ENCODE measurements at places on chromosomes 1 and 21.

DNA sequence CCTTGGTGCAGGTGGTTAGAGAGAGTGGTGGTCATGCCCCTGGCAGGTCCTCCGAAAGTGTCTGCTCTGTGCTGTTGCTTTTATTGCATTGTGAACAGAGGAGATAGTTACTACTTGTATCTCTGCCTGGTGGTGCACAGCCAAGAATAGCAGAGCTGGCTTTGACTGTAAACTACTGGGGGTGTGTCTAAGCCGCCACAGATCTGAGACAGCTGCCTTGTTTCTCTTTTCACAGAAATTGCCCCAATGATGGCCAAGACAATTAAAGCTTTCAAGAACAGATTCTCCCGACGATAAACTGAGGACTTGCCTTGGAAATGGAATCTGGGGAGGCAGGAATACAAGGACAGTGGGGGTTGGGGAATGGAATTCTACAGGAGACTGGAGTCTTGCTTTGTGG lies 16.0 kb downstream of the ELOA start:
- no peak for DNase-seq

DNA sequence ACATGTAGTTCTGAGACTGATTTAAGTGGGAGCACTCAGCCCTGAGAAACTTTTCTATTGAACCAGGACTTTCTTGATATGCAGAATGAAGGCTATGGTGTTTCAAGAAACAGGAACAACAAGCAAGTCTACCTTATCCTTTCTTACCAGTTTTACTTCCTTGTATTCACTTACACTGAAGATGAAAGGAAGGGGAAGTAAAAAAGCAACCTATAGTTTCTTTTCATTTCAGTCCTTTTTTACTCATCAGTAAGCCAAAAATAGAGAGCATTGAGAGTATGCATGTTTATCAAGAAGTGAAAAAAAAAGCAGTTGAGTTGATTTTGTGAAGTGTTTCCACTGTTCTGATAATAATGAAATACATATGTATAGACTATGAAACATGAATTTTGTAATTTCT lies 1010.3 kb downstream of the AMY1C start:
- DNase-seq, result no peak

DNA sequence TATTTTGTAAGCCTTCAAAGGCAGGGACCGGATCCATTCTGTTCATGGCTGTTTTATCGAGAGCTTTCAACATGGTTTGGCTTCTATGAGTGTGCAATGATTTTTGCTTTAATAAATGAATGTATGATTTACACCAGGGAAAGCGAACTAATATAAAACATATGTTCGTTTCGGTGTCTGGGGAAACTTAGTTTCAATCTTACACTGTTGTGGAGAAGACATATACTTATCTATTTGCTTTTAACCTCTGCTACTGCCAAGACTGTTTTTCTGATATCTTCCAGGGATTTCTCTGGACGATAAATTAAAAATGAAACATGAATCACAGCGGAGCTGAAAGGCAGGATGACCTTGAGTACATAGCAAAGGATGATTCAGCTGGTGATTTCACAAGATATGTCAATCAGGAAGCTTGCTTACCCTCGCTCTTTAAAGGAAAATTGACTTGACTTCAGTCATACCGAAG lies 14.7 kb upstream of the CYYR1 start:
- DNase-seq, result no peak

DNA sequence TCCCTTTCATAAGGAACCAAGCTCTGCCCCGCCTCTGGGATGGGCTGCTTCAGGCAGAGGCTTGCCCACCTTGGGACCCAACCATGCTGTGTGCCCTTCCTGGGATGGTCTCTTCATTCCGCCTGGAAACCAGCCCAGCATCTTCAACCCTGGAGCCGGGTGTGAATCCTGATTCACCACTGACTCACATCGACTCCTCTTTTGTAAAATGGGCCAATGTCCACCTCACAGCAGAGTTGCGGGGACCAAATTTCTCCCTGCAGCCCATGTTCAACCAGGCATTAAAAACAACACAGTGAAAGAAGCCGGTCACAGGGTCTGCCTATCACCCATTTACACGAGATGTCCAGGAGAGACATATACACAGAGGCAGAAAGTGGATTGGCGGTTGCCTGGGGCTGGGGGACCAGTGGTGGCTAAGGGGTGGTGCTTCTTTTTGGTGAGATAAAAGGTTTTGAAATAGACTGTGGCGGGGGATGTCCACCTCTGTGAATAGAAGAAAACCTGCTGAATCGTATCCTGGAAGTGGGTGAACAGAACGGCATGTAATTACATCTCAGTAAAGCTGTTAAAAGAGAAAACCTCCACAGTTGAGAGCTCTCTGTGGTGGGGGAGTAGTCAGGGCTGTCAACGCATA lies 6.9 kb upstream of the GPR153 start:
- DNase-seq, result no peak

GRCh38 chr1:58687516-58687915 lies 12.3 kb downstream of the MYSM1 start:
- DNase-seq, result no peak

Data from CD4-positive, alpha-beta T cell treated with Interleukin-6 at 100 ng/mL for 8 hours (primary cell).